ENCODE measurements at places on chromosomes 16 and 17. TPM values are rescaled to one million over a fixed set of nuclear protein-coding genes. Genes with fewer than 3 reads are reported as not detected.

SHBG gene
- 0.37 TPM for total RNA-seq

TMEM208 gene
- 26.4 TPM for total RNA-seq

AANAT gene
- total RNA-seq, result not detected

CHRNE gene
- 0.30 TPM for total RNA-seq

GJC1 gene
- 13.1 TPM for total RNA-seq

SOCS7 gene
- 15.6 TPM for total RNA-seq

NTN1 gene
- 0.59 TPM for total RNA-seq

TIMP2 gene
- total RNA-seq, result 133 TPM

VTN gene
- total RNA-seq, result 3.4 TPM

MT1E gene
- 79.6 TPM for total RNA-seq

ZNF385C gene
- total RNA-seq, result not detected

REXO5 gene
- total RNA-seq, result 5.6 TPM

AGRP gene
- total RNA-seq, result not detected

KRT9 gene
- not detected for total RNA-seq

B3GNT9 gene
- total RNA-seq, result 51.1 TPM

SSTR5 gene
- not detected for total RNA-seq

HES7 gene
- total RNA-seq, result not detected

SBK1 gene
- total RNA-seq, result not detected

RFNG gene
- 67.4 TPM for total RNA-seq

KANSL1 gene
- 92.1 TPM for total RNA-seq

GPT2 gene
- total RNA-seq, result 36.9 TPM

NHLRC4 gene
- total RNA-seq, result 1.5 TPM

SLC47A1 gene
- total RNA-seq, result not detected

SOST gene
- total RNA-seq, result not detected

MT1M gene
- not detected for total RNA-seq

BRD7 gene
- total RNA-seq, result 30.0 TPM

MMP28 gene
- 1.3 TPM for total RNA-seq

CTRL gene
- total RNA-seq, result under 0.01 TPM

PRSS27 gene
- 0.30 TPM for total RNA-seq

CENPX gene
- total RNA-seq, result 17.7 TPM

ADAM11 gene
- 0.69 TPM for total RNA-seq

GP1BA gene
- not detected for total RNA-seq

TMC5 gene
- total RNA-seq, result not detected

CDK12 gene
- total RNA-seq, result 33.1 TPM

WFIKKN1 gene
- total RNA-seq, result under 0.01 TPM

GPR139 gene
- not detected for total RNA-seq

STAC2 gene
- total RNA-seq, result not detected

TMEM220 gene
- 0.69 TPM for total RNA-seq

TMEM106A gene
- total RNA-seq, result 4.8 TPM

CES5A gene
- total RNA-seq, result not detected

NUPR1 gene
- 5.4 TPM for total RNA-seq

HSD11B2 gene
- 0.59 TPM for total RNA-seq

PRR35 gene
- not detected for total RNA-seq

BOLA2 gene
- 17.0 TPM for total RNA-seq

FZD2 gene
- total RNA-seq, result 31.5 TPM

SEPTIN1 gene
- 0.59 TPM for total RNA-seq
